Thymus (tissue), 14 donors: ENCODE measurements at places on chromosomes 3 and 15. TPM values are rescaled to one million over a fixed set of nuclear protein-coding genes. Genes with fewer than 3 reads are reported as not detected.

DNA sequence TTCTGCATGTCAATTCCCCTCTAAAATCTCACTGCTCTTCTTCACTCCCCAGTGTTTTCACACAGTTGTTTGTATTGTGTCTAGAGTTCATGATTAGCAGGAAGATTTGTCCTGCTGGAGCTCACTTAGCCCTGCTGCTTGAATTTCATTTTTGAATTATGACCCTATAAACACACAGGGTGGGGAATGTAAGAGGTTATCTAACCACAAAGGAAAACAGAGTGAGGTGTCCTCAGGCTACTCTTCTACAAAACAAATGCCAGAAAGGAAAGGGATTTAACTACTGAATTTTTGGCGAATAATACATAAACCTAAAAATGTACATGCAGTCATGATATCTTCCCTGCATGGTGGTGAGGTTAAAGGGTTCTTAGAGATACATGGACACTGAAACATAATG lies 215.1 kb upstream of the CNTN4 start:
- no peak for DNase-seq
- H3K27ac ChIP-seq = no peak overlapping the region
- no peaks in the 10 kb centered on the region for H3K27me3 ChIP-seq

- peaks cover 40% of the 10 kb centered on the region for H3K27me3 ChIP-seq
- H3K36me3 ChIP-seq = no peaks in the 10 kb centered on the region
- peaks cover 6% of the 10 kb centered on the region for H3K4me1 ChIP-seq
- H3K4me3 ChIP-seq = peak within 1 kb of the TSS; percentile 38
These were observed at the start of gene P3H2 for GRCh38 chr3:190120269-190121060. Gene P3H2 (minus strand): TSS chr3:190120897. CDS start chr3:190120731, 166 bp downstream.

DNA sequence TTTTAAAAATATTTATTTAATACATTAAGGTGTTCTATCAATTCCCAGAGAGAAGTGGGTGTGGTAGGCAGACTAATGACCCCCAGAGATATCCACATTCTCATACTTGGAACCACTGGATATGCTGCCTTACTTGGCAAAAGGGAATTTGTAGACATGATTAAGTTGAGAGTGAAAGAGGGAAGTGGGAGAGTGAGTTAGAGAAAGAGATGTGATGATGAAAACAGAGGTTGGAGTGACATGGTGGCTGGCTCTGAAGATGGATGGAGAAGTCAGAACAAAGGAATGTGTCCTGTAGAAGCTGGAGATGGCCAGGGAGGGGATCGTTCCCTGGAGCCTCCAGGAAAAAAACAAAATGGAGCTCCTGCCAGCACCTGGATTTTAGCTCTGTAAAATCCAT lies 32.0 kb downstream of the TNFAIP8L3 start:
- DNase-seq = no peak
- H3K27ac ChIP-seq = no peak overlapping the region
- no peaks in the 10 kb centered on the region for H3K4me1 ChIP-seq
- H3K36me3 ChIP-seq = no peaks in the 10 kb centered on the region

GRCh38 chr3:141332416-141332815 lies 35.9 kb upstream of the ZBTB38 start:
- H3K4me1 ChIP-seq = no peaks in the 10 kb centered on the region
- no peaks in the 10 kb centered on the region for H3K36me3 ChIP-seq
- H3K27me3 ChIP-seq = no peaks in the 10 kb centered on the region
- no peak overlapping the region for H3K27ac ChIP-seq
- no peak overlapping the region for H3K4me3 ChIP-seq
- DNase-seq = no peak

- no peak overlapping the region for H3K4me3 ChIP-seq
- no peak overlapping the region for H3K27ac ChIP-seq
- DNase-seq = no peak
- no peaks in the 10 kb centered on the region for H3K4me1 ChIP-seq
- H3K36me3 ChIP-seq = no peaks in the 10 kb centered on the region
These were observed 859.2 kb upstream of the SEMA6D start for GRCh38 chr15:46858150-46858549.

GRCh38 chr3:126129398-126129891 lies 45.5 kb upstream of the SLC41A3 start:
- H3K27me3 ChIP-seq = no peaks in the 10 kb centered on the region
- no peak overlapping the region for H3K4me3 ChIP-seq
- no peak for DNase-seq
- H3K4me1 ChIP-seq = no peaks in the 10 kb centered on the region
- no peaks in the 10 kb centered on the region for H3K36me3 ChIP-seq

GRCh38 chr3:58198804-58199203 lies 12.0 kb downstream of the DNASE1L3 start:
- no peak overlapping the region for H3K27ac ChIP-seq
- H3K27me3 ChIP-seq = no peaks in the 10 kb centered on the region
- no peak overlapping the region for H3K4me3 ChIP-seq
- peaks cover 12% of the 10 kb centered on the region for H3K4me1 ChIP-seq
- H3K36me3 ChIP-seq = no peaks in the 10 kb centered on the region
- no peak for DNase-seq

Gene PLEKHO2
- 18.2 TPM for total RNA-seq

Gene CCR2
- total RNA-seq = 7.3 TPM

Gene ST3GAL6
- total RNA-seq = 16.8 TPM

Gene ASB7
- total RNA-seq = 10.6 TPM

Gene NLGN1
- 0.90 TPM for total RNA-seq
